ENCODE measurements at places on chromosomes 7 and 10.

- no peak for DNase-seq
Measured at GRCh38 chr10:101934686-101935305, 91.2 kb upstream of the KCNIP2 start.

GRCh38 chr7:128351296-128352152, 7.8 kb upstream of the RBM28 start:
- no peak for DNase-seq

GRCh38 chr7:128011131-128011661, 20.0 kb downstream of the LRRC4 start:
- no peak for DNase-seq

- DNase-seq, result no peak
Measured at GRCh38 chr10:113506476-113506875, 46.4 kb upstream of the HABP2 start.

DNA sequence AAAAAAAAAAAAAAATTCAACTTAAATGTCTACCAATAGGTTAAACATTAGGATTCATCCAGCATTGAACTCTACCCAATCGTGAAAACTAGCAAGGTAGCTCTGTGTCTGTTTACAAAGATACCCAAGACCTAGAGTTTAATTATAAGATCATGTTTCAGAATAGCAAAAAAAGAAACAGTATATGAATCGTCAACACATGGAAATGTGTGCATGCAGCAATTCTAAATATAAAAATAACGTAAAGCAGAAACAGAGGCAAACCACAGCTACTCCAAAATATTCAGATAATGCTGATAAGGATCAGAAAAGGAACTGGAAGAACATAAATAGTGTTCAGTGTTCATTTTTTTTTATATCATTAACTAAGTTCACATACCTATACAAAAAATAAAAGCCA, 68.7 kb downstream of the AFAP1L2 start:
- DNase-seq, result no peak

DNA sequence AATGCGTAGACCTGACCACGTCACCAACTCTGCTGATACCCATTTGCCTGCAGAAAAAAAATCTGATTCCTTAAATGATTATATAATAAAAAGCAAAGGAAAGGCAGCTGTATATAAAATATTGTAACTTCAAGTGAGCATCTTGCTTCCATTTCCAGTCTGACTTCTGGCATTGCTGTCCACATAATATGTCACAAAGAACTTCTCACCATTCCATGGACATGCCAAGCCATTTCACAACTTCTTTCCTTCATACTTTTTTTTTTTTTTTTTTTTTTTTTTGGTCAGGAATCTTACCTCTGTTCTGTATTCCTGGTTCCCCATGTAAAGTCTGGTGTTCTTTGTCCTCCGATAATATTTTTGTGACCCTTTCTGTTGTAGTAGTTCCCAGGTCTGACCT, 165.5 kb downstream of the SND1 start:
- DNase-seq, result no peak

DNA sequence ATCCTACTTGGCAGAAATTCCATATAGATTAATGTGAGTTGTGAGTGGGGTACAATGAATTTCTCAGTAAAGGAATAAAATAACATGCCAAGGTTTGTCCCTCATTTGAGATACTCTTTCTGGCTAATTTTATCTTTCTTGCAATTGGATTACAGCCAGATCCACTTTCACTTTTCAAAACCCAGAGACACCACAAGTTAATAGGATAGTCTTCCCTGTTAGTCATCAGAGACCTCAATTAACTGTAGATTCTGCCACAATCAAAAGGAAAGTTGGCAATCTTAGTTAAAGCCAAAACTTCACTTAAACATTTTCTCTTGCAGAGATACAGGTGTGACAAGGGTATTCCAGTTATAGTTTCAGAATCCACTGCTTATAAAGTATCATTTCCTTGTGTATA, 91.4 kb upstream of the PHYHIPL start:
- no peak for DNase-seq

DNA sequence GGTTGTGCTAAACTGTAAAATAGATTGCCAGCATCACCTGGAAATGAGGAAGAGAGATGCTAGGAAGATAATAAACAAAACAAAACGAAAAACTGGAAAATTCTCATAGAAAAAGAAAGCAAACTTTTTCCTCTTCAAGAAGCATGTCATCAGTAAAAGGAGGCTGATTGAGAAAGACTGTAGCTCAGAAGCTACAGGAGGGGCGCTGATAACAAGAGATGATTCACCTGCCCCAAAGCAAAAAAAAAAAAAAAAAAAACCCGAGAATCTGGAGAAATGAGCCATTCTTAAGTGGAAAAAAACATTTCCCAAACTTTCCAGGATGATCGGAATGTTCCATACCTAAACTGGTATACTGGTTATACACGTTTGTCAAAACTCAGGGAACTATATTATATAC, 130.5 kb upstream of the C1QL3 start:
- no peak for DNase-seq

DNA sequence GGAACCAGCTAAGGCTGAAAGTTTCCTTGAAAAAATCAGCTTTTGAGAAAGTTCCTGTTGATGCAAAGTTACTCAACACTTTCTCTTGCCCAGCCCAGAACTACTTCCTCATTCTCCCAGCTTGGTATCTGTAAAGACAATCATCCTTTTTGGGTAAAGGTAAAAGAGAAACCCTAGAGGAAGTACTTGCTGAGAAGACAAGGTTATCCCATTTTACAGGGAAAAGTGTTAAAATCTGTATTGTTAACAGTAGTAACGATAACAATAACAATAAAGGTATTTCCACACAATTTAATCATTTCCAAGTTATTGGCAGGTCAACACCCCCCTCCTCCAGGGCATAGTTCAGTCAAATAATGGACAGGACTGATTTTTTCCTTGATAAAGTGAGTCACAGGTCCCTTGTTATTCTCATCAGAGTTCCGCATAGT, 2.4 kb downstream of the ALOX5 start:
- no peak for DNase-seq

- DNase-seq, result no peak
Measured at GRCh38 chr10:124957404-124957947, 15.6 kb downstream of the ZRANB1 start.

DNA sequence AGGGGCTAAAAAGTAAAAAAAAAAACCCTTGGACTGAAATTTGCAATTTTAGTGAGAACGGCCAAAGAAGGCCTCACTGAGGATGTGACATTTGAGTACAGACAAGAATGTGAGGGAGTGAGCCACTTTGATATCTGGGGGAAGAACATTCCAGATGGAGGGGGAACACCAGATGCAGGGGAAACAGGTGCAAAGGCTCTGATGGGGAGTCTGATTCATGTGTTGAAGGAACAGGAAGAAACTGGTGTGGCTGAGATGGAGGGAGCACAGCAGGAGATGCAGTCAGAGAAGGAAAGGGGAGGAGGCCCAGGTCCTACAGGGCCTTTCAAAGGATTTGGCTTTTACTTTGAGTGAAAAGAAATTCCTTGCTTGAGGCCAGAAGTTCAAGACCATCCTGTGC, 615.7 kb upstream of the NRP1 start:
- DNase-seq, result no peak

DNA sequence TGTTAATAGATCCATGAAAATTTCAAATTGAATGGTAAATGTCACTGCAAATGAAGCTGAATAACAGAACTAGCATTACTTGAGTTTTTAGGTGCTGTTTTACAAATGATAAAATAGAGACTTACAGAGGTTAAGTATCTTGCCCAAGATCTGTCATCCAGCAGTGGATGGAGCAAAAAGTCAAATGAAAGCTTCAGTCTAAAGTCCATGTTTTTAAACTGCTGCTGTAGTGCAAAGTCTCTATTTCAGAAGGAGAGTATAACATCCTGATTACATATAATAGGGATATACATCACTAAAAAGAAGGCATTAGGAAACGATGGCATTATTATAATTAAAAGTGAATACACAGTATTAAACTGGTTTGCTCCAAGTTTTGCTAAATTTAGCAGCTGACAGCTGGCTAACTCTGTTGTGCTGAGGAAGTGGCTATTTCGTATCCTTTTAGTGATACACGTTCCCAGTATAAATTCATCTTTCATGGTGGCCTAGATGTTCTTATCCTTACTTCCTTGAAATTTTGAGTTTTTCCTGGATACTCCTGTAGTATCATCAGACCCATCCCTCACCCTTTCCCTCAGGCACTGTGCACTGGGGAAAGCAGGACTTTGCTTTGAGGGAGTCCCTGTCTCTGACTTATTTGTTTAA, 603.2 kb downstream of the MAGI2 start:
- DNase-seq, result no peak

GRCh38 chr10:110971638-110972037, 52.2 kb downstream of the SHOC2 start:
- DNase-seq, result no peak

- no peak for DNase-seq
Measured at GRCh38 chr7:123624527-123625183, 23.0 kb downstream of the ASB15 start.

DNA sequence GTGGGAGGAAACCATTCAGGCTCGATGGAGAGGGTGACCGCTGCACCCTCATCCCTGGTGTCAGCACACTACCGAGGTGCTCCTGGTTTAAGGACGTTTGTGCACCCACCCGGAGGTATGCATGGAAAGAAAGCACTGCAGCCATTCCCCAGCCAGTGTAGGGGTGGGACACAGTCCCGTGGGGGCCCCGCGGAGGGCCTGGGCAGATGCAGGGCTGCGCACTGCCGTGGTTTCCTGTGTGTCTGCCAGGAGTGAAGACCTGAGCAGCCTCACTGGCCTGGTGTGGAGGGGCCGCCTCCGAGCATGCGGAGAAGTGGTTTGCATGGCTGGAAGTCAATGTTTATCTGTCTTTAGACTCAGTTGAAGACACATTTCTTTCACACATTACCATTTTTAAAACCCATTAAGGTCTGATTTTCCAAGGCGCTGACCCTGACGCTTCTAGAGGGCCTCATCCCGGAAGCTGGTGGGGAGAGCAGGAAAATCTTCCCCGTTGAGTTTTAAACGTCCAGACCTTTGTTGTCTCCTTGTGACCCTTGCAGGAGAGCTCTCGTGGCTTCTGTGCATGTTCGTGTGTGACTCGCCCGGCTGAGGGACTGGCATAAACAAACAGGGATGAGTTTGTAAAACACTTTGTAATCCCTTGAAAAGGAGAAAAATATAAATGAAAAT, 188.1 kb downstream of the MGMT start:
- no peak for DNase-seq
